Aorta (tissue), 5 donors: ENCODE measurements at places on chromosomes 11 and 22. TPM values are rescaled to one million over a fixed set of nuclear protein-coding genes. Genes with fewer than 3 reads are reported as not detected.

GRCh38 chr11:3995949-3996554 lies 98.5 kb upstream of the RRM1 start:
- no peak for DNase-seq

DNA sequence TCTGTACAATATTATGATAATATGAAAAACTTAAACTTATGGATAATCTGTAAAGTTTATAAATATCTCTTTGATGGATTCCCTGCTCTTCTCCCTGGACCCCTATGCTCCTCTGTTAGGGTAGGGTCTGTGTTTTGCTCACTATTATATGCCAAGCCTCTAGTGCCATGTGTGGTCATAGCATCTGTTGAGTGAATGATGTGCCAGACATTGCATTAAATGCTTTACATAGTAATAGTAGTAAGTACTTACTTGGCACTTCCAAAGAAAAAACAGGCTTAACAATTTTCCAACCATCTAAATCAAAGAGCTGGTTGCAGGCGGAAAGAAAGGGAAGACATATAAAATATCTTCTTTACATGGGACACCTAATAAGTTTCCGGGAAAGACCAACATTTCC lies 46.8 kb downstream of the LGR4 start:
- DNase-seq: no peak

GRCh38 chr11:108203075-108203474 lies 19.4 kb downstream of the NPAT start:
- no peak for DNase-seq

- DNase-seq: no peak
Measured at GRCh38 chr11:86510674-86511073, 136.0 kb downstream of the CCDC81 start.

GRCh38 chr22:21682385-21683175 lies 16.8 kb downstream of the PPIL2 start:
- no peak for DNase-seq

Gene ZP1
- total RNA-seq: not detected

Gene GPR83
- not detected for total RNA-seq
